Activated CD8-positive, alpha-beta memory T cell treated with anti-CD3 and anti-CD28 coated beads, Interleukin-2, amount 10 ng/mL, durations not matched to agents 7 days and 5 days (primary cell): ENCODE measurements at places on chromosomes 5 and 9. TPM values are rescaled to one million over a fixed set of nuclear protein-coding genes. Genes with fewer than 3 reads are reported as not detected.

DNA sequence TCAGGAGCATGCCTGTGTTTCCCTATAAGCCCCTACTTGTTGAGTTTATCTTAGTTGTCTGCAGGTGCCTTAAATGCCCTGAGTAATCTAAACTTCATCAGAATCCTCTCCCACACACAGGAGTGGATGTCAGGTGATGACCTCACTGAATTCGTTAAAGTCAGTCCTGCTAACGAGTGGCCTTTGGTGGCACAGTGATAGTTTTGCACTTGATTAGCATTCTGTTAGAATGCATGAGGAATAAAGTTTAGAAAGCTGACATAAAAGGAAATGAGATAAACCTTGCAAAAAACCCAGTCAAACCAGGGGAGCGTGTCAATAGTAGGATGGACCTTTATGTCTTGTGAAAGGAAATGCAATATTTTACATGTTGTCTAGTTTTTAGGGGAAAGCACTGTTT lies 4.5 kb downstream of the TRIM32 start:
- H3K27me3 ChIP-seq, result no peaks in the 10 kb centered on the region
- H3K4me3 ChIP-seq, result no peak overlapping the region
- peaks cover 17% of the 10 kb centered on the region for H3K36me3 ChIP-seq
- H3K4me1 ChIP-seq, result peaks cover 42% of the 10 kb centered on the region
- H3K27ac ChIP-seq, result no peak overlapping the region

- peaks cover 30% of the 10 kb centered on the region for H3K4me1 ChIP-seq
- H3K27ac ChIP-seq, result no peak overlapping the region
These were observed 221.8 kb downstream of the SNX18 start for GRCh38 chr5:54739371-54739770.

C5orf63 gene
- total RNA-seq, result 7.4 TPM

- H3K4me3 ChIP-seq, result no peak overlapping the region
- H3K27me3 ChIP-seq, result no peaks in the 10 kb centered on the region
- no peaks in the 10 kb centered on the region for H3K36me3 ChIP-seq
- no peaks in the 10 kb centered on the region for H3K4me1 ChIP-seq
These were observed 107.1 kb downstream of the MAT2B start for GRCh38 chr5:163612358-163613149.

RORB gene
- 0.33 TPM for total RNA-seq

DNA sequence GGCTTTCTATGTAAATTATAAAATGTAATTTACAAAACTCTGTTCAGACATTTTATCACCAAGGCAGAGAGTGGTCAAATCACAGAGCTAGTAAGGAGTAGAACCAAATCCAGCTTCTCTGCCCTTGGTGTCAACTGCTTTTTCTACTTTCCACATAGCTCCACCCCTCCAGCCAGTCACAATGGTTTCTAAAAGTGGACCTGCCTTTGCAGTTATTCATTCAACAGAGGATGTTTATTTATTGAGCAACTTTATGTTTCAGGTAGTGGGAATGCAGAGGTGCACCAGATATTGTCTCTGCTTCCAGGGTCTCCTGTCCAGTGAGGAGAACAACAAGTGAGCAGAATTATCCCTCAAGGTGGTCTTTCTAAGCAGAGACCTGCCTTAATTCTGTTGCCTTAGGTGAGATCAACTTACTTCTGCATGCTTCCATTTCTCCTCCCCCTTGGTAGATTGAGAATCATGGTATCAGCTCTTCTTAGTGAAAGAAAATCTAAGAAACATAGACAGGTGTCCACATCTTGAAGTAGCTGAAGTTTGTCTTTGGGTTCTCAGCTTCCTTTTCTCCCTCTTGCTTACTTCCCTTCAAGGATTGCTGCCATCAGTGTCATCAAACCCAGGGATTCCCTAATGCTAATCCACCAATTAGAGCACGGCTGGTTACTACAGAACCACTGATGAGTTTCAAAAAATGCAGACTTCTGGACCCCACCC lies 17.2 kb upstream of the PDCD1LG2 start:
- peak overlapping the region; percentile 76 for H3K27ac ChIP-seq
- peaks cover 22% of the 10 kb centered on the region for H3K4me1 ChIP-seq
- H3K4me3 ChIP-seq, result no peak overlapping the region
- DNase-seq, result no peak
- no peaks in the 10 kb centered on the region for H3K27me3 ChIP-seq

- H3K4me3 ChIP-seq, result no peak overlapping the region
- H3K27ac ChIP-seq, result no peak overlapping the region
- no peaks in the 10 kb centered on the region for H3K27me3 ChIP-seq
- DNase-seq, result no peak
These were observed 217.9 kb downstream of the BNC2 start for GRCh38 chr9:16652582-16652981.

- no peaks in the 10 kb centered on the region for H3K36me3 ChIP-seq
- peaks cover 8% of the 10 kb centered on the region for H3K4me1 ChIP-seq
- no peak overlapping the region for H3K4me3 ChIP-seq
- no peaks in the 10 kb centered on the region for H3K27me3 ChIP-seq
- no peak overlapping the region for H3K27ac ChIP-seq
These were observed 214.4 kb upstream of the RORB start for GRCh38 chr9:74282526-74283253.

GRCh38 chr5:16616536-16617273 lies at the start of gene RETREG1:
RETREG1 (minus strand) TSS chr5:16616997; CDS start chr5:16616971, 26 bp downstream.
- DNase-seq, result peak; percentile 85
- peak within 1 kb of the TSS; percentile 84 for H3K27ac ChIP-seq
- H3K4me1 ChIP-seq, result peaks cover 35% of the 10 kb centered on the region
- no peaks in the 10 kb centered on the region for H3K27me3 ChIP-seq
- H3K36me3 ChIP-seq, result peaks cover 10% of the 10 kb centered on the region

ARHGEF39 gene
- total RNA-seq, result 14.5 TPM

- no peaks in the 10 kb centered on the region for H3K4me1 ChIP-seq
- peaks cover 6% of the 10 kb centered on the region for H3K27me3 ChIP-seq
- no peak overlapping the region for H3K27ac ChIP-seq
- no peaks in the 10 kb centered on the region for H3K36me3 ChIP-seq
- H3K4me3 ChIP-seq, result no peak overlapping the region
- DNase-seq, result no peak
These were observed 41.2 kb downstream of the EGFLAM start for GRCh38 chr5:38299585-38299984.

SYK gene
- 0.26 TPM for total RNA-seq

NR4A3 gene
- 20.4 TPM for total RNA-seq

SH3RF2 gene
- 0.12 TPM for total RNA-seq

DNA sequence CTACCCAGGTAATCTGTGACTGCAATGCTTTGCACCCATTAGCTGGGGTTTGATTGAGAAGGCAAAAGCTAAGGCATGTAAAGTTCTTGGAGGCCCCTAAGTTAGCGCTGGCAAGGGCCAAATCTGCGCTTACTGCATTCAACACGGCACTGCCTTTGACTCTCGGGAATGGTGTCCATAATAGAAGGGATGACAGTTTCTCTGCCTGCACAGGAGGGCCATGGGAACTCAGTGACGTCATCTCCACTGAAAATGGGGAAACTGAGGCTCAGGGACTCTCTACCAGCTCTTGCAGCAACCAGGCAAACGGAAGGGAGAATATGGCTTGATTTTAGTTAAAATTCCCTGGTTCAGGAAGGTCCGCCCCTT lies 487 bp downstream of the SPATA24 start:
- H3K4me3 ChIP-seq, result peak overlapping the region; percentile 92
- no peaks in the 10 kb centered on the region for H3K27me3 ChIP-seq
- H3K27ac ChIP-seq, result peak overlapping the region; percentile 99
- DNase-seq, result no peak
- peaks cover 6% of the 10 kb centered on the region for H3K36me3 ChIP-seq
- peaks cover 47% of the 10 kb centered on the region for H3K4me1 ChIP-seq

- H3K4me3 ChIP-seq, result peak overlapping the region; percentile 85
- peaks cover 44% of the 10 kb centered on the region for H3K4me1 ChIP-seq
- H3K27me3 ChIP-seq, result no peaks in the 10 kb centered on the region
- peak overlapping the region; percentile 93 for H3K27ac ChIP-seq
- DNase-seq, result no peak
- H3K36me3 ChIP-seq, result peaks cover 14% of the 10 kb centered on the region
These were observed 1.3 kb downstream of the MAT2B start for GRCh38 chr5:163506726-163507125.

GRCh38 chr5:90134892-90135291 lies 274.7 kb downstream of the CETN3 start:
- DNase-seq, result no peak
- no peaks in the 10 kb centered on the region for H3K36me3 ChIP-seq
- no peak overlapping the region for H3K4me3 ChIP-seq
- no peaks in the 10 kb centered on the region for H3K27me3 ChIP-seq

DNA sequence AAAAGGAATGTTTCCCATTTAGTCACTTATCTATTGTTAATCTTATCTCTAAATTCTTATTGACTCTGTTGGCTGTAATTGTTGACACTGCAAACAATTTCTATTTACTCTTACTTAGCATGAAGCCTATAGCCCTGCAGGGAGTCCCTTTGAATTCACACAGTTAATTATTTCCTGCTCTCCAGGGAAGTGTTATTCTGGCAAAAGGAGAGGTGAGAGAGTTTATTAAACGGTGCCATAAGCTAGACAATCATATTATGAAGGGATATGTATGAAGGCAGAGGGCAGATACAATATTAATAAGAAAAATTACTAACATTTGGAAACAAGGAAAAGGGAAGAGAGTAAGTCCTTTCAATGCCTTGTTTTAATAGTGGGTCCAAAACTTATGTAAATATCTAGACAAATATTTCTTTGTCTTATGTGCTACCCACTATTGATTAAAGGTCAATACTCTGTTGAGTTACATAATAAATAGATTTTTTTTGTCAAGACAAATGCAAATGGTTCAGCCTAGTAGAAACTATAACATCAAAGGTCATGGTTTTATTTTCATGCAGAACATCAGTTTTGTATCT lies 107.1 kb downstream of the CDH18 start:
- no peak overlapping the region for H3K4me3 ChIP-seq
- H3K27me3 ChIP-seq, result no peaks in the 10 kb centered on the region
- no peaks in the 10 kb centered on the region for H3K4me1 ChIP-seq
- no peak for DNase-seq
- no peaks in the 10 kb centered on the region for H3K36me3 ChIP-seq
- no peak overlapping the region for H3K27ac ChIP-seq

DNA sequence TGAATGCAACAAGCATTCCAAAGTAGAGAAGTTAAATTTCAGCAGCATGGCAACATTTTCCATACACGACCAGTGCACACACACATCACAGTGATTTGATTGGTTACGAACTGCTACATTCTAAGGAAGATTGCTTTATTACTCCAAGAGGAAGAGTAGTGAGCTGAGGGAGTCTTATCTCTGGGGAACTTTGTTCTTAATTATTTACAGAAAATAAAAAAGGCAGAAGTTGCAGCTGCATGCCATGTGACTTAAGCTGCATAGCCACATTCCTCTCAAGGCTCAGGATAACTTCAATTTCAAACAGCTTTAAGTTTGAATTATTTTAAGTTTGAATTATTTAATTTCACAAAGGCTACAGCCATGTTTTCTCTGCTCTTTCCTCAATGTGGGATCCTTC lies 71.6 kb upstream of the HSPB3 start:
- H3K36me3 ChIP-seq, result no peaks in the 10 kb centered on the region
- H3K4me1 ChIP-seq, result no peaks in the 10 kb centered on the region
- no peak for DNase-seq
- H3K4me3 ChIP-seq, result no peak overlapping the region
- no peak overlapping the region for H3K27ac ChIP-seq

GRCh38 chr5:142412581-142412980 lies 87.8 kb upstream of the SPRY4 start:
- H3K36me3 ChIP-seq, result no peaks in the 10 kb centered on the region
- no peaks in the 10 kb centered on the region for H3K4me1 ChIP-seq
- no peak for DNase-seq
- no peak overlapping the region for H3K4me3 ChIP-seq
- H3K27ac ChIP-seq, result no peak overlapping the region
